HFF-Myc (cell line): ENCODE measurements at places on chromosomes 16 and 17.

- DNase-seq: no peak
Observed at GRCh38 chr16:85190572-85190971, 78.3 kb upstream of the CIBAR2 start.

GRCh38 chr17:81520021-81520901, 7.7 kb upstream of the ACTG1 start:
- no peak for DNase-seq

- DNase-seq: no peak
Observed at GRCh38 chr16:53528797-53529196, 25.8 kb upstream of the AKTIP start.

- DNase-seq: no peak
Observed at GRCh38 chr16:81518439-81518757, 73.8 kb downstream of the CMIP start.

DNA sequence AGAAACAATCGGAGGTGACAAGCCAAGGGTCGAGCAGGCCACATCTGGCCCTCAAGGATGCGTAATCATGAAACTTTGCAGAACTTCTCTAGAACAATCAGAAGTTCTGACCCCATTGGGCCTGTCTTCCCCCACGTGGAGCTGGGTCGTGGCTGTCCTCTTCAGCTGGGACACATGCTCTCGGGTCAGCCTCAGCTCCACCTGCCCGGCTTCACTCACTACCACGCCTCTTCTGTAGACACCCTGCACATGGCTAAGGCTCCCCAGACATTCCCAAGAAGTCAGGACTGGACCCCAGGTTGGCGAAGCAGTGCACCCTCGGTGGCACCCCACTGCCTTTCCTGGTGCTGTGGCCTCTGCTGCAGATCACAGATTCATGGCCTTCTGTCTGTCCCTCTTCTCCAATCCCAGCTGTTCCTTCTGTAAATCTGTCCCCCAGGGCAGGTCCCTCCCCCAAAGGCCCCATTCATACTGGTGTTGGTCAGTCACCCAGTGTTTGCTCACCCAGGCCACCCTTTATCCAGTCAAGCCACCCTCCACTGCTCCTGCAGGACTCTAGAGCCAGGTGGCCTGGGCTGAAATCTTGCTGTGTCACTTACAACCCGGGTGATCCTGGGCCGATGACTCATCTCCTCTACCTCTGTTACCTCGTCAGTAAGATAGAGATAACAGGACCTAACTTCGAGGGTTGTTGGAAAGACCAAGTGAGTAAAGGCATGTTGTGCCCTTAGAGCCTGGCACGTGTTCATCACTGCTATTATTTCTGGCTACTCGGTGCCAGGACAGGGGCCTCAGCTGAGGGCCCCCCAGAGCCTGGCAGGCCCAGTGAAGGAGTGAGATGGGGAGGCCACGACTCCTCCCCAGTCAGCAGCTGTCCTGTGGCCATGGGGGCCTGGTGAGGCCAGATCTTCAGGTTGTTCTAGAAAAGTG, 1.4 kb upstream of the SLC5A11 start:
- no peak for DNase-seq

GRCh38 chr16:25340973-25341372, 83.3 kb upstream of the ZKSCAN2 start:
- no peak for DNase-seq

- DNase-seq: no peak
Observed at GRCh38 chr16:24816688-24817087, 29.1 kb upstream of the SLC5A11 start.

DNA sequence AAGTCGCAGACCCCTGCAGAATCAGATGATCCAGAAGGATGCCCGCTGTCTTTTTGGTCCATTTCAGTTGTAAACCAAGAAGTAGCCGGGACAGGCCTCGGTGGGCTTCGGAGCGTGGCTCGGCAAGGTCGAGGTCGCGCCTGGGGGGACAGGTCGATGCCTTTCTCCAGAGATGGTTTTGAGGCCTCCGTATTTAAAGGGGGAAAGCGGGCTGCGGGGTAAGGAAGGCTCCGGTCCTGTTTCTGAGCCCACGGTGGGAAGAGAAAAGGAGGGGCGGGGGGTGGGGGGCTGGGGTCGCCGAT, 7.5 kb upstream of the GNG13 start:
- DNase-seq: no peak

DNA sequence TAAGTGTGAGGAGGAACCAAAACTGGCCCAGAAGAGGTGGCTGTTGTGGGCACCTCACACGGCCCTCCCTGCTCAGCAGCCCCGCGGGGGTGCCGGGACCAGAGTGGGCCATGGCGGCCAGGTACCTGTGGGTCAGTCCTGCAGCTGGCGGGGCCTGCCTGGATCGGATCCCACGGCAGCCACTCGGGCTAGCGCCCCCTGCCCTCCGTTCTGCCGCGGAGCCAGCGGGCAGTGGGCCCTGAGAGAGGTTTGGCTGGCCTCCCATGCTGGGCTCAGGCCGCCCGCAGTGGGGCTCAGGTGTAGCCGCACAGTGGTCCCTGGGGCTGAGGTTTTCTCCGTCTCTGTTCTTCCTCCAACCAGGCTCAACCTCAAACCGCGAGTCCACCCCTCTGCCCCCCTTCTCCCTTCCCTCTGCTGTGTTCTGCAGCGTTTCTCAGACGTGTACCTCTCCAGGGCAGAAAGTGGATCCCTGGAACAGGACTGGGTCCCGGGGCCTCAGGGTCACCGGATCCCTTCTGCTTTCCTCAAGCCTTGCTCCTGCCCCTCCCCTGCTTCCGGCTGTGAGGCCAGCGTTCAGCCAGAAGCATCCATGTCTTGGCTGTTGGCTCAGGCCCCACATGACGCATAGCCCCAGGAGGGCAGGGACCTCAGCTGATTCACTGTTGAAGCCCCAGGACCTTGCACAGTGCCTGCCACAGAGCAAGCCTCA, 28.6 kb upstream of the ITGA3 start:
- peak; percentile 78 for DNase-seq

DNA sequence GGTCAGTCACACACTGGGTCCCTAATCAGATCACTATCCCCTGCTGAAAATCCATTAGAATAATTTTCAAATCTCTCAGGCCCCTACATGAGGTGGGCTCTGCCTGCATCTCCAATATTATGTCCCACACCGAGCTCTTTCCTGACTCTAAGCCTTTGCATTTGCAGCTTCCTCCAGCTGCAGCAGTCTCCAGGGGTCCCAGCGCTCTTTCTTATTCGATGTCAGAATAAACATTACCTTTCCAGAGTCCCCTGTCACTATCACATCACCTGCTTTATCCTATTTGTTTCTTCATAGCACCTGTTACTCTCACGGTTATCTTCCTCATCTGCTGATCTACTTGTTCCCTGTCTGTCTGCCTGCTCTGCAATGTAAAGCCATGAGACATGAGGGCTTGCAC, 57.3 kb upstream of the MON1B start:
- DNase-seq: no peak

DNA sequence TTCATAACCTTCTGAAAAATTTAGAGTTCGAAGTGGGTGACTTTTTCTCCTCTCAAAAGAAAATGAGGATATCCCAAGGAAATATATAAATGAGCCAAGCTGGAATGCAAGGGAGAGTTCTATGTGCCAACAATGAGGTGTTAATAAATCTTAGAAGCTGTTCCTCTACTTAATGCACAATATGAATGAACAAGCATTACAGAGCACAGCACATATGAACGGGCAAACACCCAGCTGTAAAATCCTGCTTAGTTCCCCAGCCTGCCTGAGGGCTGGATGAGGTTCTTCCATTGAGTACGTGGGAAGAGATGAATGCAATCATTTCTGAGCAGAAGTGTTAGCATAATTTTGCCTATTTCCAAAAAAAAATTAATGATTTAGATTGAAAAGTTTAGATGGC, 58.1 kb downstream of the WDR59 start:
- no peak for DNase-seq

DNA sequence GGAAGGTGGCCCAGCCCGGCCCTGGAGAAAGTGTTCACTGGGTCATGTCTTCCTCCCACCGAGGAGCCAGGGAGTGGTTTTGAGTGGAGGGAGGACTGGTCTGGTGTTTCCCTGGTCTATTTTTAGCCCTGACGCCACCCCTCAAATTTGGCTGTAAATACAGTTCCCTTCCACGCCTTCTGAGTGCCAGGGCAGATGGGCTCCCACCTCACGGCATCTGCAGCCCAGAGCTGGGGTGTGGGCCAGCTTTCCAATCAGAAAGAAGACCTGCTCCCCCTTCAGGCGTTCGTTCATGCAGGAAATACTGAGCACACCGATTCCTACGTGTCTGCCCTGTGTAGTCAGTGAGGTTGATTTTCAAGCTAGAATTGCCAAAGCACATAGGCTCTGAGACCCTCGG, 53.7 kb downstream of the SNX20 start:
- DNase-seq: no peak

GRCh38 chr16:13426736-13427135, 493.2 kb upstream of the ERCC4 start:
- DNase-seq: no peak

DNA sequence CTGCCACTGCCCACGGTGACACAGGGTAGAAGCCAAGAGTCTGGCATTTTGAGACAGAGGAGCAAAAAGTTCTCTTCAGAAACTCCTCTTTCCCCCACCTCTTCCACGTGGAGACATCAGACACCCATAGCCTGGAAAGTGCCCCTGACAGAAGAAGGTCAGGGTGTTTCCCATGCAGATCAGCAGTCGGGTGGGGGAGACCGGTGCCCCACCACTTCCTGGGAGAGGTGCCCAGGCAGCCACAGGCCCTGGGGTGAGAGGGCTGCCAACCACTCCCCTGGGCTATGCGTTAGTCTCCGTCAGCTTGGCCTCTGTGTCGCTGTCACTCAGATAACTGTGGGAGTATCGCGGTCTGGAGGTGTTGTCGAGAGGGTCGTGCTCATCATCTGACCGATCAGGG, 31.5 kb downstream of the PIPOX start:
- no peak for DNase-seq

DNA sequence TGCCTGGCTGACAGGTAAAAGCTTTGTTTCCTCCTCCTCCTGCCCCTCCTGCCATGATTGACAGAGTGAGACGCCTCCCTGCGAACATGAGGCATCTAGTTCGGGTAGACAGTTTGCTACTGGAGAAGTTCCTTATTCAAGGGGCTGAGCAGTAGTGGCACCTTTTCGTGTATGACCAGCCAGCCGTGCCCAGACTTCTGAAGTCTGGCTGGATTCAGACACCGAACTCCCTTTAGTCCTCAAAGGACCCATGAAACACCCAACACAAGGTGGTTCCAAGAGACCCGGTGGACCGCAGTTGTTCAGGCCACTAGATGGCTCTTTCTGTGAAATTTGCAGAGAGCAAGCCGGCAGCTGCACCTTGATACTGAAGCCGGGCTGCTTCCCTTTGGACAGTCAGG, 192.8 kb downstream of the XYLT1 start:
- DNase-seq: no peak

- no peak for DNase-seq
Observed at GRCh38 chr17:65370669-65371131, 190.7 kb downstream of the AXIN2 start.

- DNase-seq: no peak
Observed at GRCh38 chr16:1903845-1904840, 14.1 kb downstream of the HS3ST6 start.

DNA sequence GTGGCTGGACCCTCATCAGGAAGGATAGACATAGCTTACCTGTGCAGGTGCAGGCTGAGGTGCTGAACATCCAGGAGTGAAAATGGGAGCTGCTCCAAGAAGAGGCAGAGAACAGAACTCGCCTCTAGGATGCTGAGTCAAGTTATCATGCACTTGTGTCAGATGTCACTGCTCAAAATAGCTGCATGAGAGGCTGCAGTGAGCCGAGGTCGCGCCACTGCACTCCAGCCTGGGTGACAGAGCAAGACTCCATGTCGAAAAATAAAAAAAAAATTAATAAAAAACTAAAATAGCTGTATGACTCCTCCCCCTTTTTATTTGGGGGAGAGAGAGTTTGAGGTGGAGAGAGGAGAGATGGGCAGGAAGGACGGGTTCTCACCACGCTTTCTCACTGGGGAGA, 148.8 kb downstream of the FOXL1 start:
- no peak for DNase-seq

DNA sequence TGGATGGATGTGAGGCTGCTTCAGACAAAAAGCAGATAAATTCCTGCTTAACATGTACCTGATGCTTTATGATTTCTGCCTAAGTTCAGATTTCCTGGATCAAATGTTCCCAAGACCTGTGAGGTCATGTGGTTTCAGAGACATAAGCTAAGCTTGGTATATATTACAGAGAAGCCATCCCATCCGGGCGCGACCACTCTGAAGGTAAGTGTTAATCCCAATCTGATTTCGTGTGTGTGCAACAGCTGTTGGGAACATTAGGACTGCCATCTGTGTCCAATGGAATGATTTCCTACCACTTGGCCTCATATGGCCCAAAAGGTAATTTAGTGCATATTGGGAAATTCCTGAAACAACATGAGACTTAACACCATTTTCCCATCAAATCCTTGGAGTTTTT, 199.1 kb downstream of the HS3ST3B1 start:
- no peak for DNase-seq

DNA sequence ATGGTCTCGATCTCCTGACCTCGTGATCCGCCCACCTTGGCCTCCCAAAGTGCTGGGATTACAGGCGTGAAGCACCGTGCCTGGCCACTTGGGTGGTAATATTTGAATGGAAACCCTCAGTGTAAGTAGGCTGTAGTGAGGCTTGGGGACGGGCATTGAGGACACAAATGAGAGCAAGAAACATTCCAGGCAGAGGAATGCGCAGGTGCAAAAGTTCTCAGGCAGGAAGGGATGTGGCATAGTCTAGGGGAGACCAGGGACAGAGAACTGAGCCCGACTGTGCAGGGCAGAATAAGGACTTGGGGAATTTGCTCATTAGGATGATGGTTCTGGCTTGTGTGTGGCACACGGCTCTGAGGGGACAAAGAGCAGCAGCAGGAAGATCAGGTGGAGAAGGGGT, 54.8 kb downstream of the GRB2 start:
- DNase-seq: no peak

DNA sequence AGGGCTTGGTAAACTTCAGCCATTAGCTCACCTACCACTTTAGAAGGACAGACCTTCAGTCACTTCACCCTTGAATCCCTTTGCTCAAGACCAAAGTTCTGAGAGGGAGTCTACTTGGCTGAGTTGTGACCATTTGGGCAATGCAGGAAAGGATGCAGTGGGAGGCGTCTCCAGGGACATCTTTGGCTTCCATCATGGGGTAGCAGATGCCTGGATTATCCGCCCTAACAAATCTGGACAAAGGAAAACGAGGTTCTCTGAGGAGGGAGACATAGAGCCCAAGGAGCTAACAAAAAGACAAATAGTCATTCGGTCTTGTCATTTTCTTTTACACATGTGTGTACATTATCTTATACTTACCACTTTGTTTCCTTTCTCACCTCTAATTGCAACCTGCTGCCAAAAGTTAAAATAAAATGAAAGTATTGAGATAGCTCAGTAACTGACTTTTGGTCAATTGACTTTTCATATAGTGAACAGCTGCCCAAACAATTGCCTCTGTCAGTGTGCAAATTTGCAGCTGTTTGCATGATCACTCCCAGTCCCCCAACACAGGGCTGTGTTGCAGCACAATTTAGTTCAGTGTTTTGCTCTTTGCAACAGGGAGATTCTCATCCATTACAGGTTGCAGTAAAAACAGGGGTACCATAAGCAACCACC, 108.9 kb upstream of the EEF2KMT start:
- no peak for DNase-seq

- DNase-seq: no peak
Observed at GRCh38 chr16:64738321-64738960, 383.4 kb downstream of the CDH11 start.

- peak; percentile 90 for DNase-seq
Observed at GRCh38 chr16:16021988-16022682, 72.7 kb downstream of the ABCC1 start.
